Head of caudate nucleus (tissue), 42 donors: ENCODE measurements at places on chromosomes 11 and 22.

DNA sequence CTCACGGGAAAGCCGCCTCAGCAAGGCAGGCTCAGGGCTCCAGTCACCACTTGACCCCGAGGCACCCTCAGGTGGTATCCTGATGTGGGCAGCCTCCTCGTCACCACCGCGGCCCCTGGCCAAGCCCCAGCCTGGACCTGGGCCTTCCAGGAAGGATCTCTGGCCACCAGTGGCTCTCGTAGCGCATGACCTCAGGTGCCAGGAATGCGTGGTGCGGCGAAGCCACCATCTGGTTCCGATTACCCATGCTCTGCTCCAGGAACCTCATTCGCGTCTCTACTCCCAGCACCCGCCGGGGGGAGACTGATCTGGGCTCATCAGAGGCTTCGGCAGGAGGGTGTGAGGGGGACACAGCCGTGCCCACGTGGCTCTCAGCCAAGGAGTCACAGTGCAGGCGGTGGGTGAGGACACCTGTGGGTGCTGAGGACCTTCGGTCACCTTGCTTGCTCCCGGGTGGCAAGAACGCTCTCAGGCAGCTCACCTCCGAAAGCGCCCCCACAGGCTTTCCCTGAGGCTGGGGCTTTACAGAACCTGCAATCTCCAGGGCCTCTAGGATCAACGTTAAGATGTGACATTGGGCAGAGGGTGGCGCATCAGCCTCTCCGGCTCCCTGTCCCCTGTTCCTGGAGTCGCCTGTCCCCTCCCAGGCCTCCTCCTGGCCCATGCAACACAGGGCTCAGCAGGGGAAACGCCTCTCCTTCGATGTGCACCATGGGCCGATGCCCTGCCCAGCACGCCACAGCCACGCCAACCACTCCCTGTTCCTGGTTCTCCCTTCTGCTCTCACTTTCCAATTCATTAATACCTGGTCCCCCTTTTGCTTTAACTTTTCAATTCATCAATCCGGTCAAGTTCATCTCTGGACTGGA lies 39.0 kb downstream of the TBX1 start:
- no peak for DNase-seq

- peak; percentile 35 for DNase-seq
Observed at GRCh38 chr22:43826142-43827002, 14.3 kb upstream of the EFCAB6 start.

GRCh38 chr22:50531546-50531961 lies 1.7 kb upstream of the TYMP start:
- no peak for DNase-seq

DNA sequence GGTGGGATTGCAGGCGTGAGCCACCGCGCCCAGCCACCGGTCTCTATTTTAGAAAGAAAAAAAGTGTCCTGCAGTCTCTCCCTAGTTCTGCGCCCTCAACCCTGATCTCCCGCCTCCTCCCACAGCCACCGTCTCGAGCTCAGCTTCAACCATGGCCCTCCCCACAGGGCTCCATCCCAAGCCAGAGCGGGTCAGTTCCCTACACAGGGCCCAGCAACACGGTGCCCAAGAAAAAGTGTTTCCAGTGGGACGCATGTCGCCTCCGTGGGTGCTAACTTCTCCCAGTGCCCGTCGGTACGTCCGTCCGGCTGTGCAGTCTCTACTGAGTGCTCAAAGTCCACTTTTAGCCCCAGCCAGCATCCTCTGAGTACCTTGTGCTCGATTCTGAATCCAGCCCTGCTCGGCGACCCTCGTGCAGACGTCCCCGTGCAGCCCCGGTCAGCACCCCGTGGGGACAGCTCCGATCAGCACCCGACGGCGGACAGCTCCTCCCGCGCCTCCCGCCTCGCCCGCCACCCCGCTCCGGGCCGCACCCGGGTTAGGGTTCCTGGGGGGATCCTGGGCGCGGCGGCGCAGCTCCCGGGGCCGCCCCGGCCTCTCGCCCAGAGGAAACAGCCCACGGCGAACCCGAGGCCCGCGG lies 657 bp upstream of the MAPK8IP2 start:
- peak; percentile 43 for DNase-seq

GRCh38 chr11:101428918-101429317 lies 154.9 kb downstream of the TRPC6 start:
- DNase-seq, result no peak

DNA sequence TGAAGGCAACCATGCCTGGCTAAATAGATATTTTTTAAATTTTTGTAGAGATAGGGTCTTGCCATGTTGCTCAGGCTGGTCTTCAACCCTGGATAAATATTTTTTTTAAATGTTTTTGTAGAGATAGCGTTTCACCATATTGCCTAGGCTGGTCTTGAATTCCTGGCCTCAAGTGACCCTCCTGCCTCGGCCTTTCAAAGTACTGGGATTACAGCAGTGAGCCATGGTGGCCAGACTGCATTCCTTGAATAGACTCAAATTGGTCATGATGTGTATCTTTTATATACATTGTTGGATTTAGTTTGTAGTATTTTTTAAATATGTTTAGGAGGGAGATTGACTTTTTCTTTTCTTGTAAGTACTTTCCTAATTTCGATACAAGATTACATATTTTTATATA lies 325.7 kb upstream of the C11orf87 start:
- DNase-seq, result no peak

- no peak for DNase-seq
Observed at GRCh38 chr11:130817330-130817944, 98.8 kb downstream of the SNX19 start.

- no peak for DNase-seq
Observed at GRCh38 chr11:67048515-67049130, 8.0 kb upstream of the RHOD start.

GRCh38 chr11:34250732-34251588 lies 106.8 kb downstream of the ABTB2 start:
- peak; percentile 78 for DNase-seq

DNA sequence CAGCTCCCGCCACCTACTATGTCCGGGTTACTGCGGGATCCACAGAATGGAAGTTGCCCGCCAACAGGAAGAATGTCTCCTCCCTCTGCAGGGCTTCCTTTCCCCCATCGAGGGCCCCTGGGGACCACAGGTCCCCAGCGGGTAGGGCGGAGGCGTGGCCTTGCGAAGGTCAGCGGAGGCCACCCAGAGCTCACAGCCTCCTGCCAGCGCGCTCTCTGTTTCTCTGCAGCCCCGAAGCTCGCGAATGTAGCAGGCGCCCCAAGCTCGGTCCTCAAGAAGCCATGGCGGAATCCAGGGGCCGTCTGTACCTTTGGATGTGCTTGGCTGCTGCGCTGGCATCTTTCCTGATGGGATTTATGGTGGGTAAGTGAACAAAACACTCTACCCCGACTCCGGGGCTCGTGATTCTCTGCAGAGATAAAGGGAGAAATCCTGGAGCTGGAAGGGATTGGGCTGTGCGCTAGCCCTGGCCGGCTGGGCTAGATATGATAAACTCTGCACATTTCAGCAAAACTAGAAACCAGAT lies at the start of gene NAALAD2:
Gene NAALAD2 (plus strand): TSS at position 186 of the 526 bp plus-strand sequence. CDS start 96 bp downstream, at position 282.
- peak; percentile 52 for DNase-seq

DNA sequence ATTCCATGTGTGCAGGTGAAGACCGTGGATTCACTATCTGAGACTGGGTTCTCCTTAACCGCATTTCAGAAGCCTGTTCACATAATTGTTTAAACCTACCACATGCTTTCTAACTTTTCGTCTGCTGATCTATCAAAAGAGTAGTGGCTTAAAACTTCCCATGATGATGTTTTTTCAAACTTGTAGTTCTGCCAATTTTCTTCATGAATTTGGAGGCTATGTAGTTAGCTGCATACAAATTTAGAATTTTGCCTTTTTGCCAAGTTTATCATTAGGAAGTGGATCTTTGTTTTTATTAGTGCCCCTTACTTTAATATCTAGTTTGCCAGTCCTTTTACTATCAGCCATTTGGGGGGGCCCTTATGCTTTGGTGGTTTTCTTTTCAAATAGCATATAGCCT lies 57.5 kb upstream of the PITPNB start:
- DNase-seq, result no peak

- DNase-seq, result no peak
Observed at GRCh38 chr11:6876325-6876724, at the start of gene OR10A4. TSS of gene OR10A4 (plus strand) at chr11:6876625. CDS start at chr11:6876648, 23 bp downstream.

DNA sequence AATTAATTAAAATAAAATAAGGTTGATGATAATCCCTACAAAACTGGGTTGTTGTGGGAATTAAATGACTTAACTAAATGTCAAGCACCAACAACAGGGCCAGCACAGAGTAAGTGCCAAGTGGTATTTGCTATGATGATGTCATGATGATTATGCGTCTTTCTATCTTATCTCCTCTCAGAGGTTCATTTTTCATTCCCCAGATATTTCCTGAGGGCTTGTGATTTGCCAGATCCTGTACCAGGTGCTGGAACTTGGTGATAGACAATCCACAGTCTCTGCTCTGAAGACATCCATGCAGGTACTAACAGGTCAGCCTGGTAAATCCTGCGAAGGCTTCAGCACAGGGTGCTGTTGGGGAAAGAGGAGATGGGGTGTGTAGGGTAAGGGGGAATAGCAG lies 8.1 kb upstream of the MYH9 start:
- no peak for DNase-seq

GRCh38 chr22:30225220-30225927 lies 21.2 kb downstream of the LIF start:
- DNase-seq, result no peak

DNA sequence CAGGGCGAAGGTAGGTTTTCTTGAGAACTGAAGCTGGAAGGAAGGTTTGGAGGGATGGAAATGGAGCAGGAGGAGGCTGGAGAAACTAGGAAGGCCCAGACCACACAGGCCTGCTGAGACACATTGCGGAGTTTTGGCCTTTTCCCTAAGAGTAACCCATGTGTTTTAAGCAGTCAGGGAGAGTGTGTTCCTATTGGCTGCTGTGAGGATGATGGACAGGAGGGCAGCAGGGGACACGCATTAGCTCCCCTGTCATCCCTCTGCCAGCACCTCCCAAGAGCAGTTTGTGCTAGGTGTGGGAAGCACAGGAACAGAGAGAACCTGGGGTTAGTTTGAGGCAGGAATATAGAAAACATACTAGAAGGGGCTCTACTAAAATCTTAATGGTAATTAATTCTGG lies 842.1 kb downstream of the TBC1D22A start:
- no peak for DNase-seq

- DNase-seq, result no peak
Observed at GRCh38 chr22:23862103-23862502, 4.4 kb downstream of the SLC2A11 start.

DNA sequence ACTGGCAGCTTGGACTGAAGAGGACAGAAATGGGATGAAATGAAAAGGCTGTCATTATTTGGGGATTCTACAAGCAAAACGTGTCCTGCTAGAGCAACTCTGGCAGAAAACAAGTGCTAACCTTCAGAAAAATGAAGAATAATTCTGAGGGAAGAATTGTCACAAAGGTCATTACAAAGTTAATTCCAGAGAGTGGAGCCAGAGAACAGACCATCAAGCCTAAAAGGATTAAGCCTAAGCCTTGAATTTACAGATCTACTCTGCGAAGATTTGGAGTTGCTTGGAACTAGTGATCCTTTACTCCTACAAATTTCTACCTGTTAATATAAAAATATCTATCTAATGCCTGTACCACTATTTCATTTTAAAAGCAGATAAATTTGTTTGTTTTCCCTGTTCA lies 1077.3 kb upstream of the CNTN5 start:
- DNase-seq, result no peak

GRCh38 chr11:32332990-32333319 lies 102.4 kb downstream of the WT1 start:
- DNase-seq, result no peak

GRCh38 chr22:42769574-42770447 lies 49.1 kb upstream of the A4GALT start:
- DNase-seq, result no peak

DNA sequence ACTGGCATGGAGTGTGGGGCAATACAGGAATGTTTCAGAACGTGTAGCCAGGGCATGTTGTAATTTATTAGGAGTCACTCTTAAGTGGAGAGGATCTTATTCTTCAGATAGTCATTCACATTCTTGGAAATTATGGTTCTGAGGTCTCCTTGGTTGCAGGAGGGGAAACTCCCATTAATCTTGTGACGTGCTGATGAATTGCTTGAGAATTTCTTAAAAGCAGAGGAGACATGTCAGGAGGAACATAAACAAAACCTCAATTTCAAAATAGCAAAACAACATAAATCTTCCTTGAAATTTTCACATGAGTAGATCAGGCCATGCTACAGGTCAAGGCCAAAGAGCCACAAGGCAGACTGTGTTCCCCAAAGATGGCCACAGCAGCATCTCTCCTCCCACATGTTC lies 50.4 kb downstream of the ADM start:
- DNase-seq, result no peak

DNA sequence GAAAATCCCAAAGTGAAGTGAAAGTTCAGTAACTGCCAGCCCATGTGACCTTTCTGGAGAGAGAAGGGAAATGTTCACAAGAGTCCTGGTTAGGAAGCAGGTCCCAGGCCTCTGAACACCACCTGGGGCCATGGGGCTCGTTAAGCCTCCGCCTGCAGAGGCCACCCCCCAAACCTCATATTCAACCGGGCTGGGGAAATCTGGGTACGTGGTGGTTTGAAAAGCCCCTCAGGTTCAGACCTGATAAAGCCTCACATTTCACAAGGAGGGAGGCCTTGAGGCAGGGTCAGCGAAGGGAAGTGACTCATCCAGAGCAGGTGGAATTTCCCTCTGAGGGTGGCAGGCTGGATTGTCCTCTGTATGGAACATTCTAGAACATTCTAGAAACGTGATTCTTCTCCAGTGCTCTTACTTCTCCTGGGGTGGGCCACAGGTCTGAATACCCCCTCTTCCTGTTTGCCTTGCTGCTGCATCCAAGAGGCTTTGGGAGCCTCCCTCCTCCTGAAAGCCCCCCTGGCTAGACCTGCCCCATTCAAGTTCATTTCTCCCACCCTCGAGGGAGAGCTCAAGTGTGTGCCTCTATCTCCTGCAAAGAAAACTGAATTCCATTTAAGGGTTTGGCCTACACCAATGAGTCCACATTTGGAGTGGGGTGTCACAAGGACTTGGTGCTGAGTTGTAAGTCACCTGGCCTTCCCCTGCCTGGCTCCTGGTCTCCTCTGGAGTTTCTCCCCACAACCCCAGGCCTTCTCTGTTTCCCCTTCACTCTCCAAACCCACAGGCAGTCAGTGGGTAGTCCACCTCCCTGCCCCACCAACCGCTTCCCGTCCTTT lies 6.3 kb downstream of the FXYD2 start:
- DNase-seq, result no peak

- DNase-seq, result no peak
Observed at GRCh38 chr22:43239193-43239780, 52.4 kb upstream of the TTLL12 start.

DNA sequence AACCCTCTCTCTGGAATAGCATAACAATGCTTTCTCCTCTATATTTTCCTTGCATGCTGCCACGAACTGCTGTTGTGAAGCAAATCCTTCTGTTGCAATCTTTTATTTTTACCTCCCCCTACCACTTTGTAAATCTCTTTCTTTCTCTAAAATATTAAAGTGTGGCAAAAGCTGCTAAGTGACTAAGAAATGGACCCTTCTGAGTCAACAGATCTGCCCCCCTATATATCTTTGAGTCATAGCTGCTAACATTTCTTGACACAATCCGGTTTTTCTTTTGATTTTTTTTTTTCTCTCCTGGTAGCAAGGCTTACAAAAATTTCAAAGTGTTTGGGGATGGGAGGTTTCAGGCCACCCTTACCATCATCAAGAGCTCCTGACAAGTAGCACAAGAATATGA lies 39.0 kb upstream of the KIRREL3 start:
- DNase-seq, result no peak
